CD4-positive, alpha-beta T cell (primary cell): ENCODE measurements at places on chromosomes 7 and 10. TPM values are rescaled to one million over a fixed set of nuclear protein-coding genes. Genes with fewer than 3 reads are reported as not detected.

Gene SOSTDC1
- total RNA-seq, result not detected

Gene FAM131B
- not detected for total RNA-seq

Gene TMEM270
- not detected for total RNA-seq

Gene CABCOCO1
- not detected for total RNA-seq

Gene PAX4
- not detected for total RNA-seq

Gene IFIT3
- total RNA-seq, result 11.5 TPM

Gene ATOH7
- total RNA-seq, result not detected
